ENCODE measurements at places on chromosomes 1 and 21.

DNA sequence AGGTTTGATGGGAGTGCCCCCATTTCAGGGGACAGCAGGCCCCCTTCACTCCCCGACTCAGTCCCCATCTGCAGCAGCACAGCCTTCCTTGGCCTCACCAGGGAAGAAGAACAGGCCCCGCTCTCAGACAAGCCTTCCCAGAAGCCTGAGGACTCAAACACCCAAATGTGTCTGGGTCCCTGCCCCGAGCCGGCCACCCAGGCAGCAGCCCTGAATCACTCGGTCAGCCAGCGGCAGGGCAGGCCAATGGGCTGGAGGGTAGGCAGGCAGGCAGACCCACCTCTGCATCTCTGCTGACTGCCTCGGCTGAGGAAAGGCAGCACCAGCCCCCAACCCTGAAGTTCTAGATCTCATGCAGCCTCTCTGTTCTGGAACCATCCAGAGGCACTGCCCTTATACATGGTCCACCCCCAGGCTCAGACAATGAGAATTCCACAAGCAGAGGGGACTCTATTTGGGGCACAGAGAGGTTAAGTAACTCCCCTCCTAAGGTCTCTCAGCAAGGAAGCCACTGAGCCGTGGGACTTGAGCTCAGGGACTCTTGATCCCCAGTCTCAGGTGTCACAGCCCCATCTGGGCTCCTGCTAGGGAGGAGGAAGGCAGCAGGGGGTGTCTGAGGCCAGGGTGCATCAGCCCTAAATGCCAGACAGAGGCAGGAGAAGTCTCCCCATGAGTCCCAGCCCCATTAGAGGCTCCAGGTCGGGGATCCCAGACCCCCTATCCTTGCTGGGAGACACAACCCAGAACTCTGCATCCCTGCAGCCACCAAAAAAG lies 33.2 kb upstream of the RUNX3 start:
- no peak for DNase-seq

DNA sequence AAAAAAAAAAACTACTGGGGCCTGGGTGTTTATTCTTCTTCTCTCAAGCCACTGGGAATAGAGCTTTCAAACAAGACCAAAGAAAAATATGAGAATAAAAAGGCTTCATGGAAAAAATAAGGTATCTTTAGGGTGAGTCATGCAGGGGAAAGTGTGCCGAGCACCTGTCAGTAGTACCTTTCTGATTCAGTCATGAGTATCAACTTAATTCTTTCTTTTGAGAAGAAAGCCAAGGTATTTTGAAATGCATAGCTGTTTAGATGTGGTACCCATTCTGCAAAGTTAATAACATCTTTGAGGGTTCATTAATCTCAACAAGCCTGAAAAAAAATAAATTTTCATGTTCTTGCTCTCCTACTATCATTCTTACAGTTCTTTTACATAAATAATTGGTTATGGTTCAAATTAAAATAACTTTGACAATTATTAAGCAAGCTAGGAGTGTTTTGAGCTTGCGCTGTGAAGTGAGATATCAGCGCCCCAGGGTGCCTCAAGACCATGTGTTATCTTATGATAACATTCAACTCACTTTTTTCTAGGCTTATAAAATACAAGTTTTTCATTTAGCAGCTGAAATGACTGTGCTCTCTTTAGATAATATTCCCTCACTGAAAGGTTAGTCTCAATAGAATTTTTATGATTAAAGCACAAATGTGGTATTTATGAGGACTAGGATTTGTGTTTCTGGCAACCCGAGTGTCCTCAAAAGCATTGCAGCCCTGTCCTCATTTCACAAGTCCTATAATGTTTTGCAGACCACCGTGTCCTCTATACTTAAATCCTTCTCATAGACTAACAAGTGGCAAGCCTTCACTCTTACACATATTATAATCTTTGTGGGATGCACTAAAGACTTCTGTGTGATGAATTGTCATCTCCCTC lies 138.6 kb downstream of the SLC44A5 start:
- peak; percentile 88 for DNase-seq

- no peak for DNase-seq
Measured at GRCh38 chr1:77834771-77835334, 53.6 kb upstream of the NEXN start.

DNA sequence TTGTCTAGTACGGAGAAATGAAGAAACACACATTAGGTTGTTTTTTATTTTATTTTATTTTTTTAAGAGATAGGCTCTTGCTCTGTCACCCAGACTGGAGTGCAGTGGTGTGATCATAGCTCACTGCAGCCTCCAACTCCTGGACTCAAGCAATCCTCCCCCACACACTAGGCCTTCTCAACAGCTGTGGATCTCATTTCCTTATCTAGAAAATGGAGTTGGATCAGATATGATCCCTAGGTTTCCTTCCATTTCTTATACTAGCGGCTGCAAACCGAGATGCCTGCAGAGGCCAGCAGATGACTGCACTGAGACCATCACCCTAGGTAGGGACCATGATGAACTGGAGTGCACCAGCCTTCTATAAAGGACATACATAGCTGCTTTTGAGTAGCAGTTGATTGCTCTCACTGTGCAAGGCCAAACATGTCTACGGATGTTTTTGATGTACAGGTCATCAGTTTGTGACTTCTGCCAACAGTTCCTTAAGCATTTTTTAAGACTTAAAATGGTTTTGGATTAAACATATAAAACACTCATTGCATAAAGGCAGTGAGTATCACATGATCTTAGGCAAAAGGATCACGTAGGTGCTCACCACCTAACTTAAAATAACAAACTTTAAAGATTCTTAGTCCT lies 11.4 kb upstream of the KLHL12 start:
- peak; percentile 49 for DNase-seq

GRCh38 chr21:26351661-26352060 lies 181.1 kb upstream of the APP start:
- no peak for DNase-seq
